ENCODE measurements at places on chromosomes 5 and 9. TPM values are rescaled to one million over a fixed set of nuclear protein-coding genes. Genes with fewer than 3 reads are reported as not detected.

GRCh38 chr9:109258481-109259302 lies 62.2 kb downstream of the EPB41L4B start:
- H3K27ac ChIP-seq: no peak overlapping the region
- peaks cover 18% of the 10 kb centered on the region for H3K4me1 ChIP-seq
- H3K27me3 ChIP-seq: no peaks in the 10 kb centered on the region
- H3K4me3 ChIP-seq: peak overlapping the region; percentile 11

FSTL4 gene
- 2.3 TPM for total RNA-seq

RGS7BP gene
- total RNA-seq: 1.4 TPM

PCDHB14 gene
- 7.4 TPM for total RNA-seq

GTF3C4 gene
- total RNA-seq: 31.4 TPM

GRCh38 chr5:115460472-115460871 lies 84.1 kb downstream of the FEM1C start:
- no peak for DNase-seq
- H3K27me3 ChIP-seq: no peaks in the 10 kb centered on the region
- no peaks in the 10 kb centered on the region for H3K36me3 ChIP-seq
- peaks cover 40% of the 10 kb centered on the region for H3K4me1 ChIP-seq
- H3K27ac ChIP-seq: no peak overlapping the region
- no peak overlapping the region for H3K4me3 ChIP-seq

DNA sequence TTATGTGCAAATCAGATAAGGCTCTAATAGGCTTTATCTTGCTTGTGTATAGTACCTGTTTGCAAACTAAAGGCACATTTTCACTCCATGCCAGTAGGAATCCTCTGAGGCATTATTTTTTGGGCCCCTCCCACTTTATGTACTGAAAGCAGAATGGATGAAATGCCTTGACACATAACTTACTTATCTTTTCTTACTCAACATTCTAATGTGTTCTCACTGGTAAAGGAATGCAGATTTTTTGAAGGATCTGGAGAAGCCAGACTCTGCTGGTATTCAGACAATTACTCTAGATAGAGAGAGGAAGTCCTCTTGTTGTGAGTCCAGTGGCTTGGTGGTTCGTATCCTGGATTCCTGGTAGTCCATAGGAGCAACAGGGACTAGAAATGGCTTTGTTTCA lies 336.7 kb downstream of the CCDC171 start:
- H3K36me3 ChIP-seq: no peaks in the 10 kb centered on the region
- DNase-seq: no peak
- no peak overlapping the region for H3K4me3 ChIP-seq

GRCh38 chr9:88947581-88948573 lies 43.4 kb upstream of the S1PR3 start:
- H3K27ac ChIP-seq: no peak overlapping the region
- H3K36me3 ChIP-seq: no peaks in the 10 kb centered on the region
- peaks cover 23% of the 10 kb centered on the region for H3K4me1 ChIP-seq
- no peaks in the 10 kb centered on the region for H3K27me3 ChIP-seq
- H3K4me3 ChIP-seq: no peak overlapping the region
- DNase-seq: no peak

DNA sequence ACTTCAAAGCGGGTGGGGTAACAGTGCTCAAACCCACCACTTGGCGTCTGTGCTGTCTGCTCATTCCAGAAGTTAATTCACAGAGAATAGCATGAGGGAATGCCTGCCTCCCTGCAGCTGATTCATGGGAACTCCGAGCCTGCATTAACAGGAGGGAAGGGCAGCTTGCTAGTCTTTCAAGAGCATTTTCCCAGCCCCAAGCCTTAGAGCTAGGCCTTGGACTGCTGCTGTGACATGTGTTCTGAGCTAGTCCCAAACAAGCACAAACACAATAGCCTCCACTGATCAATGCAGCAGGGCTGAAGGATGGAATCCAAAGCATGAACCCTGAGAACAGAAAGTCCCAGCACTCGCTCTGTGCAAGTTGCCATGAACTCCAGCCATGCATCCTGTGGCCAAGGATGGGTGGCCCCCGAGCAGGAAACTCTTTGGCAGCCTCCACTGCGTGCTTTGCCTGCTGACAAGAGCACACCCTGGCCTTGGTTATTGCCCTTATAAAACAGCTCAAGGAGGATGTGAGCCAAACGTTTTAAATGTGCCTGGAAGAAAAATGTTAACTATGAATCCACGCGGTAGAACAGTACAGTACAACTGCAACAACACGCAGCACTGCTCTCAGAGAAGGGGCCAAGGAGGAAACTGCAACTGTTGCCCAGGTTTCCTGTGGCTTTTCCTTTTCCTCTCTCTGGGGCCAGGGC lies 653.1 kb upstream of the KLF4 start:
- H3K27me3 ChIP-seq: no peaks in the 10 kb centered on the region
- H3K27ac ChIP-seq: peak overlapping the region; percentile 54
- no peaks in the 10 kb centered on the region for H3K36me3 ChIP-seq

TMC1 gene
- total RNA-seq: not detected

GRCh38 chr5:150789943-150790611 lies 11.5 kb downstream of the SMIM3 start:
- no peak overlapping the region for H3K4me3 ChIP-seq
- peaks cover 19% of the 10 kb centered on the region for H3K4me1 ChIP-seq
- no peak overlapping the region for H3K27ac ChIP-seq
- H3K36me3 ChIP-seq: no peaks in the 10 kb centered on the region
- peak; percentile 40 for DNase-seq

TMEM174 gene
- total RNA-seq: not detected

GRCh38 chr5:163190784-163191183 lies 246.6 kb upstream of the CCNG1 start:
- H3K4me3 ChIP-seq: no peak overlapping the region
- no peak for DNase-seq
- H3K36me3 ChIP-seq: no peaks in the 10 kb centered on the region
- H3K27ac ChIP-seq: no peak overlapping the region
- H3K27me3 ChIP-seq: no peaks in the 10 kb centered on the region

PCDHA9 gene
- total RNA-seq: 2.0 TPM

DNA sequence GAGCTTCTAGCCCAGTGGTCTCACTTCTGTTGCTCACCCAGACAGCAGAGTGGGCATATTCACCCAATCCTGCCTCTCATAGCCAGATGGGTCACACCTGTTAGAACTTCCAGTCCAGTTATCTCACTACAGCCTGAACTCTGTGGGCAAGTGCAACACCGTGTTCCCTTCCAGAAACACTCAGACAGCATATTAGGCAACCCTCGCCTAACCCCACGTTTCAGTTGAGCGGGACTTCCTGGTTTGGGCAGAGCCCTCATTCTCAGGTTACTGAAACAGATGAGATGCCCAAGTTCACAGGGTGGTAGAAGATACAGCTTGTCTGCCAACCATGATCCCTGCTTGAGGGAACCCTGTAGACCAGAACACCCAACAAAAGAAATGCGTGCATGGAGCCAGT lies 538.2 kb downstream of the CYLC2 start:
- H3K4me3 ChIP-seq: no peak overlapping the region
- no peak for DNase-seq
- H3K4me1 ChIP-seq: peaks cover 3% of the 10 kb centered on the region
- no peaks in the 10 kb centered on the region for H3K27me3 ChIP-seq

GRCh38 chr5:131222731-131223130 lies 41.1 kb upstream of the CDC42SE2 start:
- no peak for DNase-seq
- H3K36me3 ChIP-seq: no peaks in the 10 kb centered on the region
- H3K27ac ChIP-seq: no peak overlapping the region
- no peaks in the 10 kb centered on the region for H3K4me1 ChIP-seq
- H3K27me3 ChIP-seq: no peaks in the 10 kb centered on the region

- no peaks in the 10 kb centered on the region for H3K4me1 ChIP-seq
- H3K27me3 ChIP-seq: no peaks in the 10 kb centered on the region
- no peak overlapping the region for H3K4me3 ChIP-seq
- H3K27ac ChIP-seq: no peak overlapping the region
- no peaks in the 10 kb centered on the region for H3K36me3 ChIP-seq
Observed at GRCh38 chr9:97575673-97576200, 57.4 kb downstream of the TSTD2 start.

IL5 gene
- not detected for total RNA-seq

ADRB2 gene
- total RNA-seq: 0.40 TPM

TMEM171 gene
- not detected for total RNA-seq

All from neural progenitor cell (in vitro differentiated cells).